ENCODE measurements at places on chromosomes 4 and X.

GRCh38 chr4:169024762-169025161 lies 14.7 kb upstream of the CBR4 start:
- H3K27ac ChIP-seq, result no peak overlapping the region
- H3K4me1 ChIP-seq, result 0 out of 2 replicates have a peak, but pooled peaks cover 6% of the 10 kb centered on the region
- H3K27me3 ChIP-seq, result no peaks in the 10 kb centered on the region
- H3K36me3 ChIP-seq, result no peaks in the 10 kb centered on the region

GRCh38 chr4:185304944-185305690 lies 90.6 kb downstream of the LRP2BP start:
- no peaks in the 10 kb centered on the region for H3K36me3 ChIP-seq
- no peaks in the 10 kb centered on the region for H3K27me3 ChIP-seq
- H3K4me1 ChIP-seq, result peaks cover 15% of the 10 kb centered on the region
- no peak for DNase-seq
- peak overlapping the region; percentile 31 for H3K27ac ChIP-seq

- no peaks in the 10 kb centered on the region for H3K36me3 ChIP-seq
- peaks cover 11% of the 10 kb centered on the region for H3K27me3 ChIP-seq
- H3K4me3 ChIP-seq, result no peak overlapping the region
- H3K27ac ChIP-seq, result no peak overlapping the region
Measured at GRCh38 chrX:54430519-54430918, 9.7 kb upstream of the TSR2 start.

GRCh38 chr4:180557348-180557747 lies 1685.9 kb upstream of the TENM3 start:
- H3K36me3 ChIP-seq, result no peaks in the 10 kb centered on the region
- no peaks in the 10 kb centered on the region for H3K27me3 ChIP-seq
- DNase-seq, result no peak
- no peak overlapping the region for H3K4me3 ChIP-seq

GRCh38 chr4:113384600-113384999 lies 335.1 kb downstream of the ANK2 start:
- no peaks in the 10 kb centered on the region for H3K36me3 ChIP-seq
- H3K27me3 ChIP-seq, result no peaks in the 10 kb centered on the region
- no peaks in the 10 kb centered on the region for H3K4me1 ChIP-seq
- no peak overlapping the region for H3K27ac ChIP-seq
- no peak for DNase-seq
- no peak overlapping the region for H3K4me3 ChIP-seq

DNA sequence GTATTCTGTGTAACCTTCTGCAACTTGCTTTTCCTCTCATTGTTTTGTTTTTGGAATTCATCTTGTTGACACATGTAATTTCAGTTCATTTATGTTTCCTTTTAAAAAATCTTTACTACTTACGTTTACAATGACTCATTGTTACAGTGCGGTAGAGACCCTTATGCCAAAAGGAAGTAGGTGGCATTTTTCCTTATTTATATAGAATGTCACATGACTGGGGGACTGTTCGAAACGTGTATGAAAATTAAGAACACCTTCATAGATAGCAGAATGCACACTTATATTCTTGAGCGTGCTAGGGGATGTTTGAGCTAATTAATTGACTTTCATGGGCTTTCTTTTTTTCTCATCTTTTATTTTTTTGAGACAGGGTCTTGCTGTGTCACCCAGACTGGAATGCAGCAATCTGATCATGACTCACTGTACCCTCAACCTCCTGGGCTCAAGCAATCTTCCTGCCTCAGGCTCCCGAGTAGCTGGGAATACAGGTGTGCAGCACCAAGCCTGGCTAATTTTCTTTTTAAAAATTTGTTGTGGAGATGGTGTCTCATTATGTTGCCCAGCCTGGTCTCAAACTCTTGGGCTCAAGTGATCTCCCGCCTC lies 7.3 kb downstream of the REPS2 start:
- H3K27me3 ChIP-seq, result no peaks in the 10 kb centered on the region
- peak overlapping the region; percentile 94 for H3K27ac ChIP-seq
- peak; percentile 84 for DNase-seq
- peak overlapping the region; percentile 47 for H3K4me3 ChIP-seq

DNA sequence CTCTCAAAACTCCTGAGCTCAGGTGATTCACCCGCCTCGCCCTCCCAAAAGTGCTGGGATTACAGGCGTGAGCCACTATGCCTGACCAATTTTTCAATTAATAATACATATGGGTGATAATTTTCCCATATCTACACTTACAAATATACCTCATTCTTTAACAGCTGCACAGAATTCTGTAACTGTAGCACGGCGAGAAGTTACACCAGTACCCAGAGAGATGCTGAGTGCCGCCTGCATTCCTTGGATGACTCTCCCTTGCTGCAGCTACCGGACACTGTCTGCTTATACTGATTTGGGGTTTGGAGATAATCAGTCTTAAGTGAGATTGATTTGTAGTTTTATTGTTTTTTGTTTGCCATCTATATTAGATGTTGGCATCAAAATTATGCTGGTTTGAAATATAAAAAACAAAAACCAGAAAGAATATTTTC lies 5.8 kb downstream of the TIFA start:
- H3K4me1 ChIP-seq, result peaks cover 22% of the 10 kb centered on the region
- no peak overlapping the region for H3K27ac ChIP-seq
- H3K36me3 ChIP-seq, result peaks cover 5% of the 10 kb centered on the region
- no peaks in the 10 kb centered on the region for H3K27me3 ChIP-seq

- no peaks in the 10 kb centered on the region for H3K27me3 ChIP-seq
- peak overlapping the region; percentile 87 for H3K4me3 ChIP-seq
- H3K36me3 ChIP-seq, result no peaks in the 10 kb centered on the region
Measured at GRCh38 chrX:96685210-96686099, 813 bp downstream of the DIAPH2 start.

GRCh38 chrX:109345856-109346255 lies 136.0 kb downstream of the GUCY2F start:
- no peaks in the 10 kb centered on the region for H3K36me3 ChIP-seq
- H3K4me3 ChIP-seq, result no peak overlapping the region
- no peaks in the 10 kb centered on the region for H3K27me3 ChIP-seq

DNA sequence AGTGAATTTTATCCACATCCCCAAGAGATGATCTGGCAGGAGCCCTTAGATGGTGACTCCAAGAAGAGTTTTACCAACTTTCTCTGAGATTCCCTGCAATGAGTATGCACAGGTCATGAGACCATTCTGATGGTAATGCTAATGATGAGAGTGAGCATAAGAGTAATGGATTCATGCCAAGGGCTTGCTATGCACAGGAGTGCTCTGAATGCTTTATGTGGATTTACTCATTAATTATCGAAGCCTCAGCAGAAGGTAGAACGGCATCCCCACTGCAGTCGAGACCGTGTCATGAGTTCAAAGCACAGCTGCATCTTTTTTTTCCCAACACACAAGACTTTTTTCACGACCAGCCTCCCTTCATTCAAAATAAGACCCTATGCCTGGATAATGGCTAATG lies 355.0 kb downstream of the RAB28 start:
- H3K4me3 ChIP-seq, result no peak overlapping the region
- H3K27me3 ChIP-seq, result no peaks in the 10 kb centered on the region
- H3K36me3 ChIP-seq, result no peaks in the 10 kb centered on the region
- no peaks in the 10 kb centered on the region for H3K4me1 ChIP-seq
- DNase-seq, result no peak

DNA sequence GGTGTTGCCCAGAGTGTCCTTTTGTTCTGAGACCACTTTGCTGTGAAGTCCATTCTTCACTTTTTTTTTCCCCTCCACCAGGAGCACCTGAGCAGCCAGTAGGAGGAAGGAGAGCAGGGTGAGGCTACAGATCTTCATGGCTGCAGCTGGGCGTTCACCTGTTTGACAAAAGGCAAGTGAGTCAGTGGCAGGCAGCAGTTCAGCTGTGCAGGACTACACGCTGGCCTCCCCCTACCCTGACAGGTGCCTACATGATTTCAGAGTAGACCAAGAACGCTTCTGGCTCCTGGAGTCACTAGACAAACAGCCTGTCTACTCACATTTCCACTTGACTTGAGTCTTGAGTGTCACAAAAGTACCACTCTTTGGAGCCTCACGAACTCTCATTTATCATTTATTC lies 2.0 kb downstream of the FGFBP1 start:
- H3K27ac ChIP-seq, result no peak overlapping the region
- no peaks in the 10 kb centered on the region for H3K36me3 ChIP-seq
- no peaks in the 10 kb centered on the region for H3K27me3 ChIP-seq
- peaks cover 27% of the 10 kb centered on the region for H3K4me1 ChIP-seq

GRCh38 chr4:148901075-148901705 lies 459.0 kb upstream of the NR3C2 start:
- DNase-seq, result no peak
- H3K4me1 ChIP-seq, result no peaks in the 10 kb centered on the region
- H3K27me3 ChIP-seq, result no peaks in the 10 kb centered on the region
- no peaks in the 10 kb centered on the region for H3K36me3 ChIP-seq
- no peak overlapping the region for H3K27ac ChIP-seq

DNA sequence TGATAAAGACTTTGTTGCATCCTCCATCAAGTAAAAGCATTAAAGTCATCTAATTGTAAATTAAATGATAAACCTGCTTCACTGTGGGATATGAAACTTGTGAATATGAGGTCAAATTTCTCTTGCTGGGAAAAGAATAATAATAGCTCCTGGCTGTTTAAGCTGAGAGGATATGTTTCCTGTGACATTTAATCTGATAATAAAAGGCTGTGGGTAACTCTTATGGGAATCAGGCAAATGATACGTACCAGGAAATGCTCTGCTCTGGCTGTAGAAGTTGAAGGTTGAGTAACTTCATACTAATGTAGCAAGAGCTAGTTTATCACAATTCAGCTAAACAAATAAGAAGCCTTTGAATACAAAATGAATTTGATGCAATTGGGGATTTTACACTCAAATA lies 574.6 kb downstream of the RAPGEF2 start:
- H3K4me3 ChIP-seq, result no peak overlapping the region
- no peaks in the 10 kb centered on the region for H3K36me3 ChIP-seq
- no peaks in the 10 kb centered on the region for H3K27me3 ChIP-seq
- H3K27ac ChIP-seq, result no peak overlapping the region
- H3K4me1 ChIP-seq, result no peaks in the 10 kb centered on the region

DNA sequence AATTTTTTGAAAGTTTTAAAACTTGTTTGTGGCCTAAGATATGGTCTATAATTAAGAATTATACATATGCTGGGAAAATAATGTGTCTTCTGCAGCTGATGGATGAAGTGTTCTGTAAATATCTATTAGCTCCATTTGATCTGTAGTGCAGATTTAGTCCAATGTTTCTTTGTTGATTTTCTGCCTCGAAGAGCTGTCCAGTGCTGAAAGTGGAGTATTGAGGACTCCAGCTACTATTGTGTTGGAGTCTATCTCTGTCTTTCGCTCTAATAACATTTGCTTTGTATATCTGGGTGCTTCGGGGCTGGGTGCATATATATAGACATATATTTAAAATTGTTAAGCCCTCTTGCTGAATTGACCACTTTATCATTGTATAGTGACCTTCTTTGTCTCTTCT lies 2127.3 kb downstream of the PCDH7 start:
- no peaks in the 10 kb centered on the region for H3K36me3 ChIP-seq
- DNase-seq, result no peak
- no peak overlapping the region for H3K4me3 ChIP-seq
- no peak overlapping the region for H3K27ac ChIP-seq
- no peaks in the 10 kb centered on the region for H3K27me3 ChIP-seq

DNA sequence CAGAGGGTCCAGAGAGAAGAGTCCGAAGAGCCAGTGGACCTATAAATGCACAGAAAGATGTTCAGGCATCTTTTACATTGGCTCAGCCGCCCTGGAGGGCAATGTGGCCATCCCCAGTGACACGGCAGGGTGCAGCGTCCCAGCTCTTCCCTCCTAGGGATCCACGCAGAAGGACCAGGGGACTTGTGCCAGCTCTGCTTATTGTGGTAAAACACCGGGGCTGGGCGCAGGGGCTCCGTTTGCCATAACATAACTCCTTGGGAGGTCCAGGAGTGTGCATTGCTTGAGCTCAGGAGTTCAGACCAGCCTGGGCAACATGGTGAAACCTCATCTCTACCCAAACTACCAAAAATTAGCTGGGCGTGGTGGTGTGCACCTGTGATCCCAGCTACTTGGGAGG lies 70.2 kb downstream of the CPZ start:
- H3K27me3 ChIP-seq, result peaks cover 44% of the 10 kb centered on the region
- H3K4me3 ChIP-seq, result no peak overlapping the region
- no peaks in the 10 kb centered on the region for H3K36me3 ChIP-seq
- no peak overlapping the region for H3K27ac ChIP-seq
- H3K4me1 ChIP-seq, result no peaks in the 10 kb centered on the region

GRCh38 chr4:43766648-43767047 lies 682.0 kb downstream of the KCTD8 start:
- H3K27ac ChIP-seq, result no peak overlapping the region
- no peak overlapping the region for H3K4me3 ChIP-seq
- no peaks in the 10 kb centered on the region for H3K4me1 ChIP-seq
- no peak for DNase-seq
- H3K27me3 ChIP-seq, result no peaks in the 10 kb centered on the region

- H3K4me1 ChIP-seq, result no peaks in the 10 kb centered on the region
- no peak overlapping the region for H3K4me3 ChIP-seq
- DNase-seq, result no peak
- no peaks in the 10 kb centered on the region for H3K27me3 ChIP-seq
- no peaks in the 10 kb centered on the region for H3K36me3 ChIP-seq
- H3K27ac ChIP-seq, result no peak overlapping the region
Measured at GRCh38 chr4:17701138-17701839, 80.1 kb downstream of the FAM184B start.

GRCh38 chrX:137431693-137432488 lies 134.0 kb upstream of the ZIC3 start:
- H3K27ac ChIP-seq, result no peak overlapping the region
- H3K27me3 ChIP-seq, result no peaks in the 10 kb centered on the region
- no peaks in the 10 kb centered on the region for H3K4me1 ChIP-seq
- no peak overlapping the region for H3K4me3 ChIP-seq

GRCh38 chr4:139558235-139559088 lies 2.4 kb upstream of the SETD7 start:
- no peaks in the 10 kb centered on the region for H3K27me3 ChIP-seq
- peak overlapping the region; percentile 67 for H3K27ac ChIP-seq
- H3K36me3 ChIP-seq, result no peaks in the 10 kb centered on the region
- H3K4me3 ChIP-seq, result no peak overlapping the region

DNA sequence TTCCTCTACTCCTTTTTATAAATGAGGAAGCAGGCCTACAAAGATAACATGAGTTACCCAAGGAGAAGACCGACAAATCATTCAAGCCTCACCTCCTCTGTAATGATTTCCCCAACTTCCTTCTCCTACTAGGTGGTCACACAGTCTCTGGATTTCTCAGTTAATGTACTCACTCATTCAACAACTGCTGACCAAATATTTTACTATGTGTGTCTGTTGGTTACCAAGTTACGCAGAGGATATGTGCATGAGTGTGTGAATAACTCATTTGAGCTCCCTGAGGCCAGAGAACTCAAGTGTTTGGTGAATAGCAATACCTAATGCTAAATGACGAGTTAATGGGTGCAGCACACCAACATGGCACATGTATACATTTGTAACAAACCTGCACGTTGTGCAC lies 10.4 kb downstream of the CASK start:
- no peaks in the 10 kb centered on the region for H3K36me3 ChIP-seq
- H3K27me3 ChIP-seq, result no peaks in the 10 kb centered on the region
- no peak overlapping the region for H3K4me3 ChIP-seq
- no peaks in the 10 kb centered on the region for H3K4me1 ChIP-seq
- DNase-seq, result no peak

- DNase-seq, result no peak
- H3K36me3 ChIP-seq, result no peaks in the 10 kb centered on the region
- no peak overlapping the region for H3K4me3 ChIP-seq
- no peaks in the 10 kb centered on the region for H3K27me3 ChIP-seq
- H3K27ac ChIP-seq, result no peak overlapping the region
- no peaks in the 10 kb centered on the region for H3K4me1 ChIP-seq
Measured at GRCh38 chr4:48649505-48649904, 130.6 kb downstream of the FRYL start.

Measured in PC-9 (cell line).